SK-N-SH (cell line): ENCODE measurements at places on chromosomes 1 and 21. TPM values are rescaled to one million over a fixed set of nuclear protein-coding genes. Genes with fewer than 3 reads are reported as not detected.

ACTL8 gene
- polyA plus RNA-seq: 0.05 TPM in 1 of 2 replicates, not detected in the other

DDX59 gene
- polyA plus RNA-seq: 8.9 and 13.5 TPM in 2 replicates

TCHHL1 gene
- not detected in 2 replicates for polyA plus RNA-seq

PEA15 gene
- polyA plus RNA-seq: 322 and 382 TPM in 2 replicates

OLFML2B gene
- polyA plus RNA-seq: 5.7 and 7.3 TPM in 2 replicates

IGSF5 gene
- 0.08 TPM in 1 of 2 replicates, not detected in the other for polyA plus RNA-seq

ANKRD34A gene
- polyA plus RNA-seq: 2.6 and 3.6 TPM in 2 replicates
